ENCODE measurements at places on chromosomes 7 and 10.

GRCh38 chr10:115566867-115567266 is 473.7 kb downstream of the ATRNL1 start:
- no peak for DNase-seq

DNA sequence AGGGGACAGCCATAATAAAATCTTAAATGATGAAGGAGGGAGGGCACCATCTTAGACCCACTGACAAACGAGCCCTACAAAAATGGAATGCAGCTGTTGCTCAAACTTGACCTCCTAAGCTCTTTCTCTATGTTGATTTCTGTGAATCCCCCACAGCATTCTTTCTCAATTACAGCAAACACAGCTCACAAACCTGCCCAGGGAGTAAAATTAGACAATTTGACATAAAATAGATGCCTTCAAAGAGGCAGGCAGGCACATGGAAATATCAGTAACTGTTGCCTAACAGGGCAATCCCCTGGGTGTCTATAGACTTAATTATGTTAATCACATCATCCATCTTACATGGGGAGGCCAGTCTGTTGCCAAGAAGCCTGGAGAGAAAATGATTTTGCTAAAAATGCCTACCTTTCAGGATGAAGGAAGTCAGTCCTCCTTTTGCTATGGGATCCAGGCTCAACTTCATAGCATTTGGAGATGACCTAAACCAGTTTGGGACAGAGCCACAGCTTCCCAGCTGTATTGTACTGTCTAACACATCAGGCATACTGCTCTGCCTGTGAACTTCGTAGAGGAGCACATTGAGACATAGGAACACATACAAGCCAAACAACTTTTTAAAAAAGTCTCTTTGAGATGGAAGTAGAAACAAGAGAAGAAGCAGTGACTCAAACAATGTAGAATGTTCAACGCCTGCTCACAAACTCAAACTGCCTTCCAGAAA is 1177.4 kb downstream of the SORCS1 start:
- no peak for DNase-seq

DNA sequence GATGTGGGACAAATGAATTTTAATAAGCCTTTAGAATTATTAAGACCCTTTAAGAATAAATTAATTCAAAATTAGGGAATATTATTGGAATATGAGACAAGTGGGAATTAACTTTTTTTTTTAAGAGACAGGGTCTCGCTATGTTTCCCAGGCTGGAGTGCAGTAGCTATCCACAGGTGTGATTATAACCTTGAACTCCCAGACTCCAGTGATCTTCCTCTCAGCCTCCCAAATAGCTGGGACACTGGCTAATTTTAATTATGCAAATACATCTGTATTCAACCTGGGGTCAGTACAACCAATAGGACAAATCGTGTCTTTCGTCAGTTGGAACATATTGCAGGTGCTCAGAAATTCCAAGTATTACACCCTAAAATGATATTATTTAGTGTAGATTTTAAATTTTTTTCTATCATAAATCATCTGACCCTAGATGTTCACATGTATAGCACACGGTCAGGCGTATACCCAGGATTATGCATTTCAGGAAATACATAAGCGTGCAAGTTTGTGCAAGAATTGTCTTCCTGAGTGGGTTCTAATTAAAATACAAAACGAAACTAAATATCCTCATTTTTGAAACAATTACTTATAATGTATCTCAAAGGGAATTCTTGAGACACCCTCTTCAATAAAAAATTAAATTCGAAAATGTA is 1.2 kb downstream of the NT5C3A start:
- DNase-seq: no peak

GRCh38 chr7:117010375-117011133 is 57.3 kb downstream of the ST7 start:
- DNase-seq: no peak

DNA sequence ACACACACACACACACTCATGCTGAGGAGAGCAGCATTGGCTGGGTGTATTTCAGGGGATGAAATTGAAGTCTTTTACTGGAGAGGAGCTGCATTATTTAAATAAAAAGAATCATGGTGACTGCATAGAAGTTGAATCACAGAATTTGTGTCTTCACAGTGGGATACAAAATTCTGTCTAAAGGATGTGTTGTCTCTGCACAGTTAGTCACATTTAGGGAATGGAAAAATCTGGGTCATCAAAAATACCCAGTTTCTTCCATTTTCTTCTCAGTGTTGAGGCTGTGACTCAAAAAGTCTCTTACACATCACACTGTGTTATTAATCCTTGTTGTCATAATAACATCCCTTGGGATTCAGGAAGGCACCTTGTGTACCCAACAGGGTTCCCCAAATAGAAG is 10.9 kb downstream of the PAPSS2 start:
- DNase-seq: no peak
